ENCODE measurements at places on chromosomes 7 and 10.

- peak; percentile 7 for DNase-seq
These were observed 24.0 kb downstream of the COL26A1 start for GRCh38 chr7:101386558-101387231.

DNA sequence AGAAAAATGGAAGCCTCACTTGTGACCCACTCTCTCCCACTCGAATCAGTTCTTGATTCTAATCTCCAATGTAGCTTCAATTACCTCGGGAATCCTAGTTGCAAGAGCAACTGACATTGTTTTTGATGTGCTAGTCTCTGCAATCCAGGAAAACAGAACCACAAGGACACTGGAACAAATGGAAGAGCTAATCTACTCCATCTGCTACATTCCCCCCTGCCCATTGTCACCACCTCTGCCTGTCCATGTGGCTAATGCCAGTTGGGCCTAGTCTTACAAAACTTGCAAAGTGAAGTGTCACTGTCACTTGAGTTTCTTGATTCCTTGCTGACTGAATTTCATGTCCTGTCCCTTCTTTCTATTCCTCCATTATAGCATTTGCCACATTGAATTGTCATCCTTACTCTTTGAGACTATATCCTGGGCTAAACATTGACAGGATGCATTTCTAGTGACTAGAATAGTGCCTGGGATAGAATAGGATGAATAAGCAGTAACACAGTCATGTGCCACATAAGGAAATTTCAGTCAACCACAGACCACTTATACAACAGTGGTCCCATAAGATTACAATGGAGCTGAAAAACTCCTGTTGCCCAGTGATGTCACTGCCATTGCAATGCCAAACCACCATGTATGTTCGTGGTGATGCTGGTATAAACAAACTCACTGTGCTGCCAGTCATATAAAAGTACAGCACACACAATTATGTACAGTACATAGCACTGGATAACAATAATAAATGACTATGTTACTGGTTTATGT is 13.5 kb downstream of the GCC1 start:
- DNase-seq: no peak

GRCh38 chr10:24552346-24553016 is 171.2 kb downstream of the ARHGAP21 start:
- DNase-seq: peak; percentile 31

DNA sequence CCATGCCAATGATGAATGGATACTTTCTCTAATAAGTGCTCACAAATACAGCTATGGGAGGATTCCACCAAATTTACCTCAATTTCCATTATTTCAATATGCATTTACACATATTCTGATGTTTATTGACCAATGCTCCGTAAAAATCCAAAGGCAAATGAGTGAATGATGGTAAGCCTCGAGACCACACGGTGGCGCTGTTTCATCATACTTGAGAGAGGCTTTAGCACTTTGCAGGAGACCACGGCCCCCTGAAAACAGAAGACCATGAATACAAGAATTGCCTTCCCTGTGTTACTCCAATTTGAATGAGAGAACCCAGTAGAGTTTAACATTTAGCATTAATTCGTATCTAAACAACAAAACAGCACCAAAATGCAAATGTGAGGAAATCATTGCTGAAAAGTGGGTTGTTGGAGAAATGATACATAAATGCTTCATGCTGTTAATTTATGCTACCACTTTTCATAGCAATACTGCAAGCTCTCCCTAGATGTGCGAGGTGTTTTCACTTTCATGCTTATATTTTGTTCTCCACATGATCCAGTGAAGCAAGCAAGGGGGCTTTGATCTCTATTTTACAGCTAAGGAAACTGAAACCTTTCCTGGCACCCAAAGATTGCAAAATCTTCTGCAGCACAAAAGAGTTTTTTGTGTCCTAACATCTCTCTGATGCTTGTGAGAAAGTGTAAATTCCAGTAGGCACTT is 35.4 kb downstream of the TRIL start:
- DNase-seq: peak; percentile 69

DNA sequence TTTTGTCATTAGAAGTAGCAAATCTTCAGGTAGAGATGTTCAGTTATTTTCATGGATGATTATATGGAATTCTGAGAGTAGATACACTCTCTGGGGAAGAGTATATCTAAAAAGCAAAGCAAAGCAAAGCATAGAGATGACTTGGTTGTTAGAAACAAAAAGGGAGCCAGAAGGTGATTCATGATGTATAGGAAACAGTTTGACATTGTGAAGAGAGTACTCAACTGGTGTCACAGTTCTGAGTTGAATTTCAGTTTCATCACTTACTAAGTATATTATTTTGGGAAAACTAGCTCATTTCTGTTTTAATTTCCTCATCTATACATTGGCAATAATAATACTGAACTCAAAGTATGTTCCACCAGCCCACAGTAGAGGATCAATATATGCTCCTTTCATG is 86.8 kb downstream of the SEMA3C start:
- DNase-seq: no peak

DNA sequence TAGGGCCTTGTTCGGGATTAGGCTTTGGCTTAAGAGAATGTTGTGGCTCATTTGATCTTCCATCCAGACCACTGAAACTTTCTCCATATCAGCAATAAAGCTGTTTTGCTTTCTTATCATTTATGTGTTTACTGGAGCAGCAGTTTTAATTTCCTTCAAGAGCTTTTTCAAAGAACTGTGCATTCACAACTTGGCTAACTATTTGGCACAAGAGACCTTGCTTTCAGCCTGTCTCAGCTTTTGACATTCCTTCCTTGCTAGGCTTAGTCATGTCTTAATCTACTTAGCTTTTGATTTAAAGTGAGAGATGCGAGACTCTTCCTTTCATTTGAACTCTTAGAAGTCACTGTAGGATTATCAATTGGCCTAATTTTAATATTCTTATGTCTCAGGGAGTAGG is 19.1 kb upstream of the AKR1B1 start:
- no peak for DNase-seq

GRCh38 chr10:81865581-81865980 is 9.4 kb upstream of the NRG3 start:
- DNase-seq: no peak

DNA sequence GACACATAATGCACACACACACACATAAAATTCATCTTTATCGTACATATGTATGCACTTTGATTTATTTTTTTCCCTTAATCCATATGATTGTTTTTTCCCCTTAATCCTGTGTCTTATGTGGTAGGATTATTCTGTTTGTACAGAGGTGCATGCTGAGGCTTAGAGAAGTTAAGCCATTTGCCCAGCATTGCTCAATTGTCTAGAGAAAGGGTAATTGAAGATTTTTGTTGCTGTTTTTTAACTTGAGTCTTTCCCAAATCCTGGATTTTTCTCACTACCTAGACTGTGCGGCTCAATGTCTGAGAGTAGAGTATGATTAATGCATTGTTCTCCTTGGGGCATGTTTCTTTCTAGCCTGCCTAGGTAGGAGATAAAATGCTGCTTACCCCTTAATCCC is 35.0 kb downstream of the WBP1L start:
- DNase-seq: no peak

DNA sequence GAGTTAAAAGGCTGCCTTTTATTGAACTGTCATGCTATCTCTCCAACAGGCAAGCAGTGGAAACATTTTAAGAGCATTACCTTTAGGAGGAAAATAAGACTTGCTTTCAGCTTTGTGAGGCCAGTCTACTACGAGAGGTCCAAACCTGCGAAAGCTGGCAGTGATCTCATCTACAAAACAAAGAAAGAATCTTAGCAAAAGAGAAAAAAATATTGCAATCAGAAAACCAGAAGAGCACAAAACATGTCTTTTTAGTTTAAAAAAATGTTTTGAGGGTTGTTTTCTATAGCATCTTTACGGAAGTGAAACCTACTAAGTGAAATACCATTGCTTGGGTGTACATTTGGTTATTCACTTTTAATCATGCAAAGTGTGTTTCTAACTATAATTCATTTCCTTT is 147.9 kb downstream of the CPEB3 start:
- no peak for DNase-seq

DNA sequence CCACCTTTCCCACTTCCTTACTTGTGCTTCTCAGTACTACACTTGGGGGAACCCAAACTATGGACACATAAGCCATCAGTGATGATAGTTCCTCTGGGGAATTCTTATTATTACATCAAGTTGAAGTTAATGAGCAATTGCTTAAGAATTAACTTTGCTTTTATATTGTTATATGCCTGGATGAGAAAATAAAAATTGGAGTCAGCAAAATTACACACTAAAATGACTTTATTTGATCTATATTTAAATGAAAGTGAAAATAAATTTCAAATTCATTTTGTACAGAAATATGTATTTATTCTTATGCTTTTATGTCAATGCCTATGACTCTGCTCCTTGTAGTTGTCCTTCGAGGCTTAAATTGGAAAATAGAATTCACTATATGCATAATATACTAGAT is 149.4 kb upstream of the KCND2 start:
- no peak for DNase-seq

GRCh38 chr10:29646238-29646902 is 11.6 kb upstream of the SVIL start:
- peak; percentile 27 for DNase-seq

GRCh38 chr7:11751315-11751714 is 80.7 kb downstream of the THSD7A start:
- DNase-seq: no peak

DNA sequence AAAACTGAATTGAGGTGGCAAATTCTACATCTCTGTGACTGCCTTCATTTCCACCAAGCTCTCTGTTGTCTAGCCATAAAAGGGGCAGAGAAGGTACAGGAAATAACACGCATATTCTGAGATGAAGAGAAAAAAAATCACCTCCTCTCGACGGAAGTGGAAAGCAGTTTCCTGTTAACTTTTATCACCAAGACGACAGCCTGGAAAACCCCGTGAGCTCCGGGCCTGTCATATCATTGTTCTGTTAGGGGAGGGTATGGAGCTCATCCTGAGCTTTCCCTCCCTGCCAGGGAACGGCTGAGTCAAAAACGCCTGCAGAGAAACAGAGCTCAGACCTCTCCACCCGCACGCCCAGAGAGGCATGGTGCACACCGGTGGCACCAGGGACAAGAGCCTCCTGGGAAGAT is 200.3 kb downstream of the PRPF18 start:
- peak; percentile 79 for DNase-seq

- no peak for DNase-seq
These were observed 64.1 kb downstream of the PHTF2 start for GRCh38 chr7:77862691-77863090.

DNA sequence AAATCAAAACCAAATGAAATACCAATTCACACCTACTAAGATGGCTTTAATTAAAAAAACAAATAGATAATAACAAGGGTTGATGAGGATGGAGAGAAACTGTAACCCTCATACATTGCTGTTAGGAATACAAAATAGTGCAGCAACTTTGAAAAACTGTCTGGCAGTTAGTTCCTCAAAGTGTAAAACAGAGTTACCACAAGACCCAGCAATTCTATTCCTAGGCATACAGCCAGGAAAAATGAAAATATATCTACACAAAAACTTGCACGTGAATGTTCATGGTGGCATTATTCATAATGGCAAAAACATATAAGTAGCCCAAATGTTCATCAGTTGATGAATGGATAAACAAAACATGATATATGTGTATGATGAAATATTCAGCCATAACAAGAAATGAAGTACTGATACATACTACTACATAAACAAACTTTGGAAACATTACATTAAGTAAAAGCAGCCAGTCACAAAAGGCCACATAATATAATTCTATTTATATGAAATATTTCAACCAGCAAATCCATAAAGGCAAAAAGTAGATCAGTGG is 83.5 kb downstream of the BRAF start:
- no peak for DNase-seq

GRCh38 chr10:48439581-48440041 is 133.1 kb downstream of the MAPK8 start:
- no peak for DNase-seq

DNA sequence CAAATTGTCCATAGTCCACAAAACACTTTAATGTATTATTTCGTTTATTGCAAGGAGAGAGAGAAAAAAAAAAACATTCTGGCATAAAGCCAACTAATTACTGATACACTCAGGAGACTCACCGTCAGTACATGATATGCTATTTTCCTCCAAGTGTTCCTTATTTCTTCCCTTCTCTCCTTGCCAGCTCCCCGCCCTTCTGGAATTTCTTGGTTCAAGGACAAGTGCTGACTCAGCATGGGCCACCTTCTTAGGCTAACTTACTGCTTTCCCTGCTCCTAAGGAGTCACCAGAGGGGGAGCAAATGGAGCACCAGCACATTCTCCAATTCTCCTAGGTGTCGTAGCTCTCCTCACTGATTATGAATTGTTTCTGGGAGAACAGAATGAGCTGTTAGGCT is 133.8 kb upstream of the HDAC9 start:
- no peak for DNase-seq

GRCh38 chr7:153930696-153931095 is 121.5 kb upstream of the DPP6 start:
- no peak for DNase-seq

GRCh38 chr10:63489838-63490237 is 24.1 kb upstream of the JMJD1C start:
- no peak for DNase-seq

DNA sequence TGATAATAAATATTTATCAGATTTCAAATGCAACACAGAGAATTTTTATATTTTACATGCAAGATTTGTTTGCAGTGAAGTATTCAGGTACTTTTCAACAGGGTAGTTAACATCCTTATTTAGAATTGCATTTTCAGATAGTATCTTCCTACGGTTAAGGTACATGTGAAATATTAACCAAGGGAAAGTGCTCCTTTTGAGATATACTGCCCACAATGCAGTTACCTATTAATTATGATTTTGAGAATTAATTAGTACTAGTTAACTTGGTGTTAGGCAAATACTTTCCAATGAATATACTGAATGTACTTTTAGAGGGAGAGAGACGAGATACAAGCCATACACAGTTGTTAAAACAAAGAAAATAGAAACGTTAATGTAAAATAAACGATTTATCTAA is 206.2 kb upstream of the YAE1 start:
- no peak for DNase-seq

- no peak for DNase-seq
These were observed 27.4 kb upstream of the SYPL1 start for GRCh38 chr7:106139265-106140251.

DNA sequence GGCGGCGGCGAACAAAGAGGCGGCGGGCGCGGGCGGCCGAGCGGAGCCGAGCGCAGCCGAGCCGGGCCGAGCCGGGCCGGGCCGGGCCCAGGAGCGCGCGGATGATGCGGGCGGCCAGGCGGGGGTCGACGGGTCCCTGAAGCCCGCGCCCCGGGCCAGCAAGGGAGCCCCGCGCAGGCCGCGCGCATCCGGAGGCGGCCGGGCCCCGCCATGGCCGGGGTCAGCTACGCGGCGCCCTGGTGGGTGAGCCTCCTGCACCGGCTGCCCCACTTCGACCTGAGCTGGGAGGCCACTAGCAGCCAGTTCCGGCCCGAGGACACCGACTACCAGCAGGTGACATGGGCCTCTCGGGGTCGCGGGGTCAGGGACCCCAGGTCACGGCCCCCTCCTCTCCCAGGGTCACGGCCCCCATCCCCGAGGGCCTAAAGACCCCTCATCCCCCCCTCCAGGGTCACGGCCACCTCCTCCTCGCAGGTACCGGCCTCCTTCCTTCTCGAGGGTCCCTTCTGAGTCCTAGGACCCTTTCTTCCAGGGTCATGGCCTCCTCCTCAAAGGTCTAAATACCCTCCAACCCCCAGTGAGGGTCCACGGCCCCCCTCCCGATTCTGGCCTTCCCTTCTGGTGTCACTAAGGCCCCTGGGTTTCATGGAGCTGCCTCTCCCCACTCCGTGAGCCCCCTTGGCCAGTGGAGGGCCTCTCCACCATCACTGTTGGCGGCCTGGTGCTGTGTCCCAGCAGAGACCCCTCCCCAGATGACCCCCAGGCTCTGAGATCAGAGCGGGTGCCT is at the start of gene TTYH3:
Gene TTYH3 (plus strand): TSS at position 41 of the 787 bp plus-strand sequence. CDS start 170 bp downstream, at position 211.
- DNase-seq: no peak
